Neural crest cell (in vitro differentiated cells): ENCODE measurements at places on chromosomes 5 and 9.

- DNase-seq: no peak
Observed at GRCh38 chr5:88816195-88816594, 66.8 kb downstream of the MEF2C start.

GRCh38 chr9:134335486-134336220, 9.4 kb downstream of the RXRA start:
- no peak for DNase-seq

GRCh38 chr9:127546125-127546832, 65.8 kb upstream of the STXBP1 start:
- no peak for DNase-seq

DNA sequence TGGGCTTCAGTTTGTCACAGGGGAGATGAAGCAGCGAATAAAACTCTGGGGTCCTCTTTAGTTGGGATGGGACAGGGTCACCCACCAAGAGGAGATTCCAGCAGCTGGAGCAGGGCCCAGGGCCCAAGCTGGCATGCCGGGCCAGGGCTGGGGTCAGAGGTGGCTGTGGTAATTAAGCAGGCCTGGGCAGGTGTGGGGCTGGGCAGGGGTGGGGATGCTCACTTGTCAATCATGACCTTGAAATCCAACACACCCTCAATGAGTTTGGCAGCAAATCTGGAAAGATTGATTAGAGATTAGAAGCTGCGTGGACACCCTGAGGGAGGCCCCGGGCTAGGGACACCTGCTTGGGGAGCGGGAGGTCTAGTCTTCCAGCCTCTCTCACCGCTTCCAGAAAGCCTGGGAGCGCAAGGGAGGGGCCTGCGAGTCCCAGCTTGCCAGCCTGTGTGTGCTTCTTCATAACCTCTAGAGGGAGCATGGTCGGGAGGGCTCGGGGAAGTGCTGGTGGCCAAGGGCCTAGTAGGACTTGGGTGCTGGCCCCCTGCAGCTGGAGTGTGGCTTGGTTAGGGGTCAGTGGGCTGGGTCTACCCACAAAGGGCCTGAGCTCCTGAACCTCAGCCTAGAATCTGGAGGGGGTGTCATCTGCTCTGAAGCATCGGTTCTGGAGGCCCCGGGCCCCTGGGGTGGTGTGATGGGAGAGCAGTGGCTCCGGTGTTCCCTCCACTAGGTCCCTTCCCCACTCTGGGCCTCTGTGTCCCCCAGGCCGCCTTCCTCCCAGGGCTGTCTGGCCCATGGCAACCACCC, 7.6 kb downstream of the CRAT start:
- DNase-seq: peak; percentile 36

DNA sequence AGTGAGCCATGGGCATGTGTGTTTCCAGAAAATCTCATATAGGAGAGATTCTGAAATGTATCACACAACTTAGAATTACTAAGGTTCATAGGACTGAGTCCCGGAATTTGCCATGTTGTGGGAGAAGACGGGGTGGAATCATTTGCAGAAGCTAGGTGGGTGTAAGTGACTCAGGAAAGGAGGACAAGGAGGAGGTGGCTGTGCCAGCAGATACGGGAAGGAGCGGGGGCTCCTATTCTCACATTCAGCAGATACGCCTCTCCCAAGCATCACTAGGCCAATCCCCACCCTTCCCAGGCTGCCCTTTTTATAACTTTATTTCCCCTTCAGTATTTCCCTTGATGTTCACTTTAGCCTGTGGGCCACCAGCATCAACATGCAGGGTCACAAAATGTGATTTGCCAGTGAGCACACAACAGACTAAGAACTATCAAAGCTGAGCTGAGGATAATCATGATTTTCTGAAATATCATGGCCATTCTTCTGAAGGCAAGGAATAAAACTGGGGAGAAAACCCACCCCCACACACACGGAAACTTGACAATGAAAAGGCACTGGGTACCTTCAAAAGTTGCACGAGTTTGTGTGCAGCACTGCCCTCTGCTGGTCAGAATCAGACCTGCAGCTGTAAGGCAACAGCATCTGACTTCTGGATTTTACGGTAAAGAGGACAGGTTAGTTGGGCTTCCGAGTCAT, 133.2 kb downstream of the MTX3 start:
- DNase-seq: peak; percentile 88

GRCh38 chr5:27208051-27208450, 169.7 kb upstream of the CDH9 start:
- DNase-seq: no peak

DNA sequence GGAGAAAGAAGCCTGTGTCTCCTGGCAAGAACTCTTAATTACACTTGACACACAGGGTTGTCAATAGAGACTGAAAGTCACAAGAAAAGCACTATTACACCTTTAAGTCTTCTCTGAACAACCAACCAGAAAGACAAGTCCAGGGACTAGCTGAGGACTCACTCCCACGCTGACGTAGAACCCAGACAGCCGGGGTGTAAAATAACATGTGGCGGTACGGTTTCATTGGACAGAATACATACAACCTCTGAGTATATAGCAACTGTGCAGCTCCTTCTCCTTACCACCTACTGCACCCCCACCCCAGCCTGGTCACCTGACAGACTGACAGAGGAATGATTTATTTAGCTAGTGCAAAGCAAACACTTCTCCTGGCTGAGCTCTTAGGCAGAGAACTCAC, 103.4 kb upstream of the RASEF start:
- no peak for DNase-seq

DNA sequence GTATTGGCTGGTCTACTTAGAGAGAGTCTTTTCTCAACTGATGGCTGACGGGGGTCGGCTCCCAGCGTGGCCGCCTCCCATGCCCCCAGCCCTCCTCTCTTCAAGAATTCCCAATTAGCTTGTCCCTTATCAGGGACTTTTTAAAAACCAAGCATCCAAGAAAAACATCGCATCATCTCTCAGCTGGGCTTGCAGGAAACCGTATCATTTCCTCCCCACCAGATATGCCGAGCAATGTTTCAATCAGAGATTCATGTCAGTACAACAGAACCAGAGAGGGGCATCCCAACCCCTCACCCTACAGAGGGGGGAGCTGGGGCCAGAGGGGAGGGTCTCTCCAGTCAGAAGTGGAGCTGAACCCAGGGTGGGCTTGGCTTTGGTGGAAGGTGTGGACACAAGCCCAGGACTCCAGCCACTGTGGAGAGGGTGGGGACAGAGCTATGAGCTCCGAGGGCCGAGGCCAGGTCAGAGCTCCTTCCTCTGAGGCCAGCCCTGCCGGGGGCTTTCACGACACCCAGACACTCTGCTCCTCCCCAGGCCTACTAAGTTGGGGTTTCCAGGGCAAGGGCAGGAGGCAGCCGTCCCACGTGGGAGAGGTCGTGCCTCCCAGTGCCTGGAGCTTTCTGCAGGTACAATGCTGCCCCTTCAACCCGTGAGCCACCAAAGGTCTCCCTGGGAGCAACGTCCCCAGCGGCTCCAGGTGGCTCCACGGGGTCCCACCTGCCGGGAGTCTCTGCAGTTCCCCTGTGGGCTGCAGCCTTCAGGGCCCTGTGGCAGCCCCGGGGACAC, 39.0 kb upstream of the TMEM250 start:
- DNase-seq: no peak

DNA sequence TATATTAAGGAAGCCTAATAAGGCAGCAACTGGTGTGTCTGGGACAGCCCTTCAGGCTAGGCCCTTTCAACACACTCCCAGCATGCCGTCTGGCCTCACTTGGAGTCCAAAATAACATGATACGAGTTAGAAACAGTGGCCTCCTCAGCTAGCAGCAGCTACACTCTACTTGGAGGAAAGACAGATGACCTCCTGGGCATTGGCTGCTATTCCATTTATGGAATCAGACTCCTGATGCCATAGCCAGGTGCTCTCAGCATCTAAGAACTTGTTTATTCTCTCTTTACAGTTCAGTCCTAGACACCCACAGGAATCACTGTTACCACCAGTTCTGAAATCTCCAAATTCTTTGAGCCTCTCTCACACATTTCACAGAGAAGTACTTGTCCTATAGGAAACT, 31.8 kb downstream of the RUSC2 start:
- no peak for DNase-seq

DNA sequence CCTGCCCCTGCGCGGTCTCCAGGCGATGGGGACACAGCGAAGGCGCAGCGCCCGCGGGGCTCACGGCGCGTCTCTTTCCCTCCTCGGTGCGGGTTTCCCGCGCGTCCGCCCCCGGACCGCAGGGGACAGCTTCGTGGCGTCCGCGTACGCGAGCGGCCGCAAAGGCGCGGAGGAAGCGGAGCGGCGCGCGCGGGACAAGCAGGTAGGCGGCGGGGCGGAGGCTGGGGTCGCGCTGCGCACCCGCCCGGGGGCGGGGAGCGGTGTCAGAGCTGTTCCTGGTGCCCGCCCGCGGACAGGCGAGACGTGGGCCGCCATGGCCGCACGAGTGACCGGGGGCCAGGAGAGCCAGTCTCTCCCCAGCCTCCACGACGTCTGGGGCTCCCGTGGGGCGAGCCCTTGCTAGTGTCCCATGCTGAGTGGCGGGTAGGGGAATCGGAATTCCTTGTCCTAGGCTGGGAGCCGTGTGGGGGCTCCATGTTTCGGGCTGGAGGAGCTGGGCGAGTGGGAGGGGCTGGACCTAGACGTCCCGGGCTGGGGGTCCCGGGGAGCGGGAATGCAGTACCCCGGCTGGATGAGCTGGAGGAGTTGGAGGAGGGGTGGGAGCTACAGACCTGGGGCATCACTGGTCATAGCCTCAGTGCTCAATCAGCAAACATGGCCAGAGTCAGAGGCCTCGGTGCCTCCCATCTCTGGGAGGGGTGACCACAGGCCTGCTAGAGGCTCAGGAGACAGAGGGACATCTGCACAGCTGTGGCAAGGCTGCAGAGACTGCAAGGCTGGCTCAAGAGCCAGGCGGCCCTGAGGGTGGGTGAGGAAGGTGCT, 968 bp downstream of the NKD2 start:
- DNase-seq: no peak

DNA sequence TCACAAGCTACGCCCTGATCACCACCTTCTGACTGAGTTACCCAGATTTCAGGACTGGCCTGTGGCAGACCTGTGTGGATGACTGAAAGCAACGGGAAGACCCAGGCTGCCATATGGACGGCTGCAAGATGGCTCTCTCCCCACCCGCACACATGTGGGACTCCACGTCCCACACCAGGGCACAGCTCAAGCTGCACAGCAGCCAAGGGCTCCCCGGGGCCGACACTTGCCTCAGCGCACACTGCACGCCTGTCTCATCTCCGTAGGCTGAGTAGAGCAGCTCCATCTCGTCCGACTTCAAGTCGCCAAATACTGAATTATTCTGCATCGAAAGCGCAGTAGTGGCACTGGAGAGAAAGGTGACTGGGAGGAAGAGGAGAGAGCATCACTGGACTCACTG, 14.5 kb downstream of the BRD9 start:
- no peak for DNase-seq

GRCh38 chr5:128243958-128244582, 160.5 kb downstream of the SLC12A2 start:
- no peak for DNase-seq

- DNase-seq: no peak
Observed at GRCh38 chr5:54361691-54362411, 51.5 kb upstream of the ARL15 start.

DNA sequence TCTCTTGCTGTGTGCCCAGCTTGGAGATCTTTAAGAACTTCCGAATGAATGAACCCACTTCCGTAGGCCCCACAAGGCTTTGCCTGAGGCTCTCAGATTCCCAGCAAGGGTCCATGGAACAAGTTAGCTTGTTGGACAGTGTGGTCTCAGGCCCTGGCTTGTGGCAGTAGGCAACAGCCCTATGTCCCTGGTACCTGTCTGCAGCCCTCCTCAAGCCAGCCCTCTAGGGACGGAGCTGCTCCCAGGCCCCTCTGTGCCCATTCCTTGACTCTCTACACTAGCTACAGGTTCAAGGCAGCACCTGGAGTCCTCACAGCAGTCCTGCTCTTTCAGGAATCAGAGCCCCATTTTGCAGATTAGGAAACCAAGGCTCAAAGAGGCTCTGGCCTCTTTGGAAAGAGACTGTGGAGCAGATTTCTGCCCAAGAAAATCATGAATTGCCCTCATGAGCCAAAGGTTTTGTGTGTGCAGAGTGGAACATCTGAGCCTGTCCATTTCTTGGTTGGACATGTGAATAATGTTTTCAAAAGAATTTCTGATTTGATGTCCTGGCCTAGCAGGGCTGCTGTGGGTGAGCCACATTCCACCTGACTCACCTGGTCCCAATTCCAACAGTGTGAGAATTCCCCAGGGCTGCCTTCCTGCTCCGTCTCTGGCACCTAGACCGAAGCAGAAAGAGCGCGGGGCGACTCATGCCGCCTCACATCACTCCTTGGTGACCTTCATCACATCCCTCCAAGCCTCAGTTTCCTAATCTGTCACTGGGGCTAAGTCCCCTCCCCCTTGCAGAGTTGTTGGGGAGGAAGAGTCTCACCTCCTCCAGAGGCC, 131.7 kb downstream of the BARX1 start:
- no peak for DNase-seq
